ENCODE measurements at places on chromosomes 11 and 22. TPM values are rescaled to one million over a fixed set of nuclear protein-coding genes. Genes with fewer than 3 reads are reported as not detected.

GRCh38 chr11:76761718-76762355 is 21.3 kb upstream of the TSKU start:
- no peak for DNase-seq

- DNase-seq = no peak
These were observed 3.5 kb upstream of the ACAT1 start for GRCh38 chr11:108117746-108118371.

DNA sequence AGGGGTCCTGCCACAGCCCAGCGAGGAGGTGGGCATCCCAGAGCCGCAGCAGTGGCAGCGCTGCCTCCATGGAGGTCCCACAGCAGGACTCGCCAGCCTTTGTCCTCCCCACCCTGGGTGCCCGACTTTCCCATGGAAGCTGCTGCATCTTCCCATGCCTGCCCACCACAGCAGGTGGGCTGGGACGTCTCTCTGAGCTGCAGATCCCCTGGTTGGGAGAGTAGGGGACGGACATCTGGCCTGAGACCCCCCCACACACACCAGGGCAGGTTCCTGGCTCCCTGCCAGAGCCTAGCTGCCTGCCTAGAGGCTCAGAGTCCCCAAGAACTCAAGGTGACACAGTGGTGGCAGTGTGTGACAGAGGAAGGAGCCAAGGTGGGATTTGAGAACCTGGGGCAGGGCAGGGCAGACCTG is 21.5 kb upstream of the PRR5 start:
- no peak for DNase-seq

Gene YDJC
- 10.1 TPM for polyA plus RNA-seq

DNA sequence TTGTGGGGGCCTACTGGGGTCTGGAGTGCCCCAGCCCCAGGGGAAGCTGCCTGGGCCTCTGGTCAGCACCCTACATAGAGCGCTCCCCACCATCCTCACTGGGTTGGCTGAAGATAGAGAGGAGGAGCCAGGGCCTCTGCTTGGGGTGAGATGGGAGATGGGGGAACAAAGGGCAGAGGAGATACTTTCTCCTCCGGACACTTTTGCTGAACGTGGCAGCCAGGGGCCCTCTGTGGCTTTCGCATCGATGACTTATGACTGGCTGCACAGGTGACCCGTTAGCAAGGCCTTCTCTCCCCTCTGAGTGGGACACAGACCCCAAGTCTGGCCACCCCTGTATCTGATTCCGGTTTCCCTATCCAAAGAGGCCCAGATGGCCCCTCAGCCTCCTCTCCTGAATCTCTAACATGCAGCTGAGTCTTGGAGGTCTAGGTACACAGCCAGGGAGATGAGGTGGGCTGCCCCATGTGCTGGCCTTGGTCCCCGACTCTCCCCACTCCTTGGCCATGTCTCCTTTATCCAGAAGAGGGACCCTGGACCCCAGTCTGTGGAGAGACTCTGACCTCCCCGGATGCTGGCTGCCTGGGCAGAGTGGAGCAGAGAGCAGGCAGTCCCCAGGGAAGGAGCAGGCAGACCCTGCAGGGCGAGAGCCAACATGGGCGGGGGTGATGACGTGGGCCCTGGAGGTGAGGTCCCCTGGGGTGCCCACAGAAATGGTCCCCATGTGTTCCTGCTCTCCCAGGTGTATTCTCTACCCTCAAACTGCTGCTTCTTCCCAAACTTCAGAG is 59.3 kb upstream of the NECTIN1 start:
- DNase-seq = no peak

Gene TENM4
- 32.9 TPM for polyA plus RNA-seq

Gene SLC17A6
- polyA plus RNA-seq = not detected

Gene TRPC6
- 10.7 TPM for polyA plus RNA-seq
